ENCODE measurements at places on chromosomes 7 and 10. TPM values are rescaled to one million over a fixed set of nuclear protein-coding genes. Genes with fewer than 3 reads are reported as not detected.

MMRN2 gene
- 1.5 TPM for total RNA-seq

SFTPD gene
- total RNA-seq: 0.14 TPM

HSPA12A gene
- 7.0 TPM for total RNA-seq

ABCB1 gene
- total RNA-seq: 0.46 TPM

CXCL12 gene
- 0.14 TPM for total RNA-seq

Data from A549 treated with dexamethasone at 1 μM for 4 hours (cell line).